ENCODE measurements at places on chromosomes 4 and X.
A peak's percentile ranks its signal among the peaks of the same experiment; 100 is the strongest.

GRCh38 chrX:13198762-13199064, 121.1 kb downstream of the ATXN3L start:
- DNase-seq, result no peak

DNA sequence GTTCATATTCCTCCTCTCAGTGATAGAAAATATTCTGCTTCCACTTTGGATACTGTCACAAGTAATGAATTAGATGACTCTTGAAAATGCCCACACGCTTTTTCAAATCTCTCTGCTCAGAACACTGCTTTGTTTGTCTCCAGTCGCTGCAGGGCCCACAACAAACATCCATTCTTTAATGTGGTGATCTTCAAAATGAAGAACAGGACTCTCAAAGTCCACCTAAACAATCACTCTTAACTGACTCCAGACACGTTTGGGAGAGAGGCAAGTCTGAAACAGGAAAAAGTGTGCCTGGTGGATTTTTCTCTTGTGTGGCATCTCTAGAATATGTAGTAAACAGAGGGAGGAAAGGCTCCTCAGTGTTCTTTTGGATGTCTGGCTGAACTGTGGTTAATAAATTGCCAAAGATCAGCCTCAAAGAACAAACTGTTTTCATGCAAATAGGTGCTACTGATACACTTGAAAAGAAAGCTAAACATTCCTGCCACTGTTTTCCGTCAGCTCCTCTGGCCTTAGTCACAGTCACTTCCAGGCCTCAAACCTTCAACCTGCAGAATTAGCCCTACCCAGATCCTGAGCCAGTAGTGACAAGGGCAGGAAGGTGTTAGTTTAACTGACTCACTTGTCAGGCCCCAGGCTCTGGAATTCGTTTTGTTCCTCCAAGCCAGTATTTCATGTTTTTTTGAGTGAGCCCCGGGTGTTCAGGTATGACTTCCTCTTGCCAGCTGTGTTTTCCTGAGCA, 259.6 kb upstream of the GPC4 start:
- DNase-seq, result no peak

DNA sequence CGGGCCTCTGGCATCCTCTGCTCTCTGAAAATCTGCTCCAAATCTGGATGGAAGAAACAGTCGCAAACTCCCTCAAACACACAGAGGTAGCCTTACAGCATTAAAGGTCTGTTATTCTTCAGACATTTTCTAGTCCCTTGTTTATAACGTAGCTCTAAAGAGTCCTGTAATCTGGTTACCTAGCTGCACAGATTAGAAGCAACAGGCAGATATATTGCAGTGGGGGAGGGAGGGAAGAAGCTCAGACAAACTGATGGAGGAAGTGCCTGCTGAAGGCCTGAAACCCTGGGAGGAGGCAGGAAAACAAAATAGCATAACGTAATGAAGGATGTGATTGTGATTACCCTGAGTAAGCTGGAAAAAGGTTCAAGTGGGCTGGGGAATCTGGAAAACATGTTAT, 39.4 kb downstream of the ZCCHC12 start:
- no peak for DNase-seq

- DNase-seq, result no peak
Observed at GRCh38 chr4:126369076-126369475, 1054.3 kb downstream of the FAT4 start.

- no peak for DNase-seq
Observed at GRCh38 chr4:182809417-182810102, 107.6 kb downstream of the DCTD start.

DNA sequence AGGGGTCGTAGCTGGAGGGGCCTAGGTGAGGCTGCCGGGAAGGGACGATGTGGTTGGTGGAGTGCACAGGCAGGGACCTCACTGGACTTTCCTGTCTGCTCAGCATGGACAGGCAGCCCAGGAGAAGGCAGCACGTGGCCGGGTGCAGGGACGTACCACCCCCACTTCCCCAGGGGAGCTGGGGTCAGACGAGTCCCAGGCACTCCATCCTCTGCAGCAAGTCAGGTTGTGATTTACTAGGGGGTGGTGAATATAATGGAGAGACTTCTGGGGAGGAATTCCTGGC, 1.5 kb upstream of the CTBP1 start:
- no peak for DNase-seq

DNA sequence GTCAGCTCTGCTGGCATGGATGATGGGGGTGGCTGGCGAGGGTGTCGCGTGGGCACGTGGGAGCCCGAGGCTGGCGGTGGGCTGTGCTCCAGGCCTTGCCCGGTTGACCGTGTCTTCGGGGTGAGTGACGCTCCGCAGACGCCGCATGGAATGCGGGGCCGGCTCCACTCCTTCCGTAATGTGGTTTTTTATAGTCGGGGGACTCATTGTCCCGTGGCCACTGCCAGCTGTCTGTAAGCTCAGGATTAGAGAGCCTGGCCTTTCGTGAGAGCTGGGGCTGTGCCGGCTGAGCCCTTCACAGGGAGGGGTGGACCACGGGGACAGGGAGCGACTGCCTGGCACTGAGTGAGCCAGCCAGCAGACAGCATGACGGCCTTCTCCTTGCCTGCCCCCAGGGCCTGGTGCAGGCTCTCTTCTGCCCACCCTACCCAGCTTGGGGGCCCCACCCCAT, 20.4 kb downstream of the DOK7 start:
- no peak for DNase-seq

- DNase-seq, result no peak
Observed at GRCh38 chrX:10519278-10519677, 101.1 kb downstream of the MID1 start.

DNA sequence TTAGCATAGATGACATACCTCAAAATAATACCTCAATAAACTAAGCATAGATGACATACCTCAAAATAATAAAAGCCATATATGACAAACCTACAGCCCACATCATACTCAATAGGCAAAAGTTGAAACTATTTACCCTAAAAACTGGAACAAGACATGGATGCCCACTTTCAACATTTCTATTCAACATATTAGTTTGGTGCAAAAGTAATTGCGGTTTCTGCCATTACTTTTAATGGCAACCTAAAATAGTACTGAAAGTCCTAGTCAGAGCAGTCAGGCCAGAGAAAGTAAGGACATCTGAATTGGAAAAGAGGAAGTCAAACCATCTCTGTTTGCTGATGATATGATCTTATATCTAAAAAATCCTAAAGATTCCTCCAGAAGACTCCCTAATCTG, 250.4 kb downstream of the RAB28 start:
- DNase-seq, result no peak

DNA sequence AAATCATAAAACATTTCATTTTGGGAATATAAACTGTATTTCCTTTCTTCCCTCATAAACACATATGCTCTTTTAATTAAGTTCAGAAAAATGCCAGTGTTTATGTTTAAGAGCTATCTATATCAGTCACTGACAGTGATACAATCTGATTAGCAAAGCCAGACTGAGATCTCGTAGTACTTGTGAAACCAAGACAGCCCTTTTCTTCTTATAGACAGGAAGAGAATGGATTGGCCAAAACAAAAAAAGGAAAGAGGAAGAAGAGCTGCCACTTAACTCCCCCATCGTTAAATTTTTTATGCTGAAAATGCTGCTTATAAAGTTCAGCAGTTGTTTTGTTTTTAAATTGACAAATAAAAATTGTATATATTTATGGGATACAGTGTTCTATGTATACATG, 87.4 kb downstream of the PLAC1 start:
- DNase-seq, result no peak

DNA sequence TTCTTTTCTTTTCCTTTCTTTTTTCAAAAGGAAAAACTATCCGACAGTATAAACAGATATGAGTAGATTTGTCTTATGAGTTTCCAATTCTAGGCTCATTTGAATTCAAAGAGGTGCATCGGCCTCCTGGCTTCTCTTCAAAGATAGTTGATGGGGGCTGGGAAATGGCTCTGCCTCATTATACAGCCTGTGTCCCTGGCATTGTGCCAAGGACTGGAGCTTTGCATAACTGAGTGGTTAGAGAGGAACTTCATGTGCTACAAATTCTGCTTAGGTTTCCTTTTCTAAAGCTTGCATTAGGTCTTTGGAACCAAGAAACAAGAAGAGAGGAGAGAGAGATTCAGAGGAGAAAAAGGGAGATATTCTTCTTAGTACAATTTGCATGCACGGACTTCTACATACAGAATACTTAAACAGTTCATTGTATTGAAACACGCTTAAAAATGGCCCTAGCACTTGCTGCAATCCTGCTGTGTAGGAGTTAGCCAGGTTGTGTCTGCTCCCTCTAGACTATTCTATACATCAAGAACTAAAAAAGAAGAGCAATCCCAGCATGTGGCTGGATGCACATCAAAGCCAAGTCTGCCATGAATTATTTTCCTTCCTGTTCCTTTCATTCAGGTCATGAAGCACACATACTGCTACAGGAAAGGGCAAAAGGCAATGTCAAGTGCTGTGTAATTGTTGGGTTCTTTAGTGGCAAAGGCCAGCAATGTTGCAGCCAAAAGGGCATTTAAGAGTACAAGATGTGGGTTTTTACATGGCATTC, 70.9 kb downstream of the INTS12 start:
- DNase-seq, result peak; percentile 85

GRCh38 chrX:74351760-74352159, 47.8 kb downstream of the ZCCHC13 start:
- no peak for DNase-seq

DNA sequence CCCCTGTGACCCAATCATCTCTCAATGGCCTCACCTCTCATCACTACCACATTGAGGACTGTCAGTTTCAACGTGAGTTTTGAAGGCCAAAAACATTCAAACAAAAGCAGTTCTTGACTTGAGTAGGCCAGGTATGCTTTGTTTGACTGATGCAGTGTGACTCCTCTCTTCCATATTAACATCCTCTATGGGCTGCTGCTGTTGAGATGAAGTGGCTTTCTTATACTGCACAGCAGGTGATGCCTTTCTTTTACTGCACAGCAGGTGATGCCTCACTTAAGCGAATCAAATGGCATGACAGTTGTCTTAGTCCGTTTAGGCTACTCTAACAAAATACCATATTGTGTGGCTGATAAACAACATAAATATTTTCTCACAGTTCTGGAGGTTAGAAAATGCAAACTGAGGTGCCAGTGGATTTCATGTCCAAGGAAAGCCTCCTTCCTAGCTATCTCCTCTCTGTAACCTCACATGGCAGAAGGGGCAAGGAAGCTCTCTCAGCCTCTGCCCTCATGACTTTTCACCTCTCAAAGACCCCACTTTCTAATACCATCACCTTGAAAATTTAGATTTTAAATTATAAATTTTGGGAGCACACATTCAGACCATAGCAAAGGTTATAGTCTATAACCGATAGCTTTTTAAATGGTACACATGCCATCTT, 2267.9 kb upstream of the AGA start:
- no peak for DNase-seq

DNA sequence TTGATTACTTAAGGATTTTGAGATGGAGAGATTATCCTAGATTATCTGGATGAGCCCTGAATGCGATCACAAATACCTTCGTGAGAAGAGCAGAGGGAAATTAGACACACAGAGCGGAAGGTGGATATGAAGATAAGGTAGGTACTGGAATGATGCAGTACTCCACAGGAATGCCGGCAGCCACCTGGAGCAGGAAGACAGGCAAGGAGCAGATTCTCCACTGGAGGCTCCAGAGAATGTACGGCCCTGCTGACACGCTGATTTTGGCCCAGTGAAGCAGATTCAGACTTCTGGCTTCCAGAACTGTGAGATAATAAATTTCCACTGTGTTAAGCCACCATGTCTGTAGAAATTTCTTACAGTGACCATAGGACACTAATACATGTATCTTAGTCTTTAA, 79.4 kb upstream of the PITX2 start:
- no peak for DNase-seq

Data from left colon (tissue), 2 donors.